Ecto neural progenitor cell (in vitro differentiated cells): ENCODE measurements at places on chromosomes 3 and 15.

GRCh38 chr3:47143068-47143467 is 20.8 kb downstream of the SETD2 start:
- DNase-seq, result no peak

- DNase-seq, result no peak
These were observed 233.9 kb upstream of the ZBTB20 start for GRCh38 chr3:115380883-115381572.

DNA sequence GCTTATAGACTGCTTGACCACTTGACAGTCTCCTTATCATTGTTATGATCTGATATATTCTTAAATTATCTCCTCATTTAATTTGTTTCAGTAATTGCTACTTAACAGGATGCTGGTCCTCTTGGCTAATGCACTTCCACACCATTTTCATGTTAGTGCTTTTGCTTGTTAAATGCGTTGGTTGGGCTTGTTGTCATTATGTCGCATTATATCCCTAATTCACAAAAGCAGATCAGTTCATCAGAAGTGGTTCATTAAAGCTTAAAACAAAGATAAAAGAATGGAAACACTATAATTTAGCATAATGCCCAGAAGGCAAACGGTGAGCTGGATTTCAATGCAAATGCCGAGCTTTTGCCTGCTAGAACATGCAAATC is 17.1 kb upstream of the EHHADH start:
- no peak for DNase-seq

DNA sequence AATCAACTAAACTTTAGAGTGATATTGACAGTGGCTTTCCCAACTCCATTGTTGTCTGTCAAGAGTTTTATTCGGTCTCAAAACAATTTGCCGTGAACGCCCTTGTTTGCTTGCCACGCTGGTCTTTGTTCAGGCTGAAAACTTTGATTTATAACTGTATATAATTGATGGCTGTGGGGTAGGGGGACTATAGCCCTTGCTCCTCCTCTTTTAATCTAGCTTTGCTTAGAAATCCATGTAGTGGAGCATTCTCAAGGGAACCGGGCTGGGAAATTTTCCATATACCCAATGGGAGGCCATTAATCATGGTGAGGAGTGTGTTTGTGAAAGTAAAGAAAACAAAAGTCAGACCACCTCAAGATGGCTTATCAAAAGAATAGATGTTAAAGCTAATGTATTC is 339.8 kb upstream of the RARB start:
- no peak for DNase-seq

- DNase-seq, result peak; percentile 51
These were observed 227.2 kb downstream of the ADAMTS17 start for GRCh38 chr15:100114571-100114970.

DNA sequence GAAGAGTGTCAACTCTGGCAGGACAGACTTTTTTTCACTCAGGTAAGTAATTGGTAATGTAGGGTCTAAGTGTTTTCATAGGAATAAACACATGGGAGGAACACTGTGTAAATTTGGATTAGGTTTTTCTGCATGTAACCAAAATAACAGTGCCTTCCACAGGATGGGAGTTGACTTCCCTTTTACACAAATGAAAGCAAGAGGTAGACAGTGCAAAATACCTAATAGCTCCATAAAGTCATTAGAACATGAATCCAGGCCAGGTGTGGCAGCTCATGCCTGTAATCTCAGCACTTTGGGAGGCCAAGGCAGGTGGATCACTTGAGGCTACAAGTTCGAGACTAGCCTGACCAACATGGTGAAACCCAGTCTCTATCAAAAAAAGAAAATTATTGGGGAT is 25.5 kb upstream of the MYO1E start:
- DNase-seq, result no peak

DNA sequence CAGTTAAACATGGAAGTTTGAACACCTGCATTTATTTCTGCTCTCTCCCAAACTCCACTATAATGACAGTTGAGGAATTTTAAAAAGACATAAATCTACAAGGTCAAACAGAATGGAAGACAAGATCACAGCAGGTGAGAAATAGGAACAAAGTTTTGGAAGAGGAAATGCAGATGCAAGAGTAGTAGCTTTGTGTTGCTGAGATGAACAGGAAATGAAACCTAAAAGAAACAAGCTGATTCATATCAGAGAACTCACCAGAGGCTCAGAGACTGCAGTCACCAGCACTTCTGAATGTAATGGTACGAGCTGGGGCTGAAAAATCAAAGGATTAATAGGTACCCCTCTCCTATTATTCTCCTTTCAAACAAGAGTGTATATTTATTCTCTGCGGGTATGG is 459.9 kb downstream of the RAP2B start:
- no peak for DNase-seq

DNA sequence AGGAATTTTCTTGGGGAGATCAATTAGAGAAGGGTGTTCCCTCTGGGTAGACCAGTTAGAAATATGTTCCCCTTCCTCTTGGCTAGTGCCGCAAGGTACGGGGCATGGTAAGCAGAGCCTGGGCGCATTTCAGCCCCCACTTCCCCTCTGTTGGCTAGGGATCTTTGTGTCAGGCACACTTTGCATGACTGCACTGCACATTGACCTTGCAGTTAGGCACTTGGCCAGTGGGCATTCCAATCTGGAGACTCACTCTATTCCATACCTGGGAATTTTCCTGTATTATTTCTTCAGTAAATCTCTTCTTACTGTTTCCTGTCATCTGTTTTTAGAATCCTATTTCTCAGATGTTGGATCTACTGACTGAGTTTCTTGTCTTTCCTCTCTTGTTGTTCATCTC is 30.0 kb upstream of the CACNA1D start:
- DNase-seq, result no peak

- no peak for DNase-seq
These were observed 6.5 kb upstream of the ETV5 start for GRCh38 chr3:186115239-186115996.

DNA sequence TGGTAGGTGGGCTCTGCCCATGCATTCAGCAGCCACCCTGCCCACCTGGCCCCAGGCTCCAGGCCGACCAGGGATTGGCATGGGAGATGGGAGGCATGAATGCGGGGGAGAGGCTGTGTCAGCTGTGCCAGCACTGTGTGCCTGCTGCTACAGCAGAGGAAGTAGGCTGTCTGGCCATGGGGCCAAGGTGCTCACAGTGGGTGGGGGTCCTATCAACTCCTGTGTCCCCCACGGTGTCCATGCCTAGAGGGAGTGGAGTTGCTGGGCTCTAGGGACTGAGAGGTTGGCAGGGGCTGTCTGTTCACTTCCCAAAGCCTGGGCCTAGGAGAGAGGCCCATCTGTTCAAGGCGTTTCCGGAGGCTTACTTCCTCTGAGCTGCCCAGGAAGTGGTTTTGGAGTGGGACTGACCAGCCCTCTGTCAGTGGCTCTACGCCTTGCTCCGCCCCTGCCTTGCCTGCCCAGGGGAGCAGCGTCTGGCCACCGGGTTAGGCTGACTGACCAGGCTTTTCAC is 5.8 kb downstream of the PRKCD start:
- DNase-seq, result no peak

DNA sequence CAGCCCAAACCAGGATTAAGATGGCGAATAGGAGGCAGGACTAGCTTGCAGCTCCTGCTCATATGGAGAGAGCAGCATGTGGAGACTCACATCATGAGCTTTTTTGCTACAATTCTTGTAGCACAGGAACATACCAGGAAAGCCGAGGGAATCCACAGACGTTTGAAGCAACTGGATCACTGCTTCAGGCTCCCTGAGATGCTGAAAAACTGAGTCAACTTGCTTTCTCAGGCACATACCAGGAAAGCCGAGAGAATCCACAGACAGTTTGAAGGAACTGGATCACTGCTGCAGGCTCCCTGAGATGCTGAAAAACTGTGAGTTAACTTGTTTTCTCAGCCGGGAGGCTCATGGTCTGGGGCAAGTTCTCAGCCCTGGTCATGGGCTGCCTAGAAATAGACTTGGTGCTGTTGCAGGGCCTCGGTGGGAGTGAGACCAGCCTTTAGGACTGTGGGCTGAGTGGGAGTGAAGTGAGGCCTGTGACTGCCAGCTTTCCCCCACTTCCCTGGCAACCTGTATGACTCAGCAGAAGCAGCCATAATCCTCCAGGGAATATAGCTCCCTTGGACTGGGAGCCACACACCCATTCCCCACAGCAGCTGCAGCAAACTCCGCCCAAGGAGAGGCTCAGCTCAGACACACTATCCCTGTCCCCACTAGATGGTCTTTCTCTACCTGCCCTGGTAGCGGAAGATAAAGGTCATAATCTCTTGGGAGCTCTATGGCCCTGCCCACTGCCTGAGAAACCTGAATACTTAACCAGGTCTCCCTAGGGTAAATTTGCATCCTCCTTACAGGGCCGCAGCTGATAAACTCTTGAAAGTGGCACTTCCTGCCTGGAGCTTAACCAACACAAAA is 51.9 kb upstream of the PFN2 start:
- DNase-seq, result no peak

DNA sequence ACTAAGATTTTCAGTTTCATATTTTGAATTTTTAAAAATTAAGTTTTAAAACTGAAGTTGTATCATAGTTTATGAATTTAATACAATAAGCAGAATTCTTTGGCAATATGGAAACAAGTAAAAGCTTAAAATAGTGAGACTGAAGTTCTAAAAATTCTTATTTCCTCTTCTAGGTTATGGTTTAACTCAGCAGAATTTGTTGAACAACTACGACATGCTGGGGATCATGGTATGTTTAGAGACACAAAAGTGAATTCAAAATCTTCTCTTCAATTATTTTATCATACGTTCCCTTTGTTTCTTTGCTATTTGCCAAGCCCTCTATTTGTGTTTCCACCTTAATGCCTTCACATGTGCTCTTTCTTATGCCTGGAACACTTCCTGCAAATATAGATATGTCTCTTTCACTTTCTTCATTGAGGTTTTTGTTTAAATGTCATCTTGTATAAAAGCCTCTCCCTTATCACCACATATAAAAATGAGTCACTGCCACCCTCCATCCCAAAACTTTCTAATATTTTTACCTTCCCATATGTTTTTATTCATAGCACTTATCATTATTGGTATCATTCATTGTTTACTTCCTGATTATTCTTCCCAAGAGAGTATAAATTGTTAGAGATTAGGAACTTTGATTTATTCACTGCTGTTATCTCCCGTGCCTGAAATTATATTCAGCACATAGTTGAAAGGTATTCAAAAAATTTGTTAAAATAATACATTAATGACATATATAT is 6.4 kb downstream of the SUCNR1 start:
- DNase-seq, result no peak

DNA sequence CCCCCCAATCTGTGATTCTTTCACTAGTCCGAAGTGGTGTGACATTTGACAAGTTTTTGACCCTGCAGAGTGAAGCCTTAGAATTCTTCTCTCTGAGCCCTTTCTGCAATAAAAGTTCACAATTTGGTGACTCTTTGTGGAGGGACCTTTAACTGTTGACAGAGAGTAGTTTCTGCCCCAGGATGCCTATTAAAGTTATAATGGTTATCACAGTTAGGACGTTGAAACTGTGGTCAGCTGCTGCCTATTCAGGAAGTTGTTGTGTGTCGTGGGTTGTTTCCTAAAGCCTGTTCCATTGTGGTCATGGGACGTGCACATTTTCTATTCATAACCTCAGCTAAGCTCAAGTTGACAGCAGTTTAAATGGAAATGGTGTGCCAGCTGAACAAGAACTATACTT is 274.5 kb downstream of the NEK10 start:
- no peak for DNase-seq

- DNase-seq, result no peak
These were observed 41.0 kb downstream of the ITGB5 start for GRCh38 chr3:124846189-124846588.

GRCh38 chr15:37767841-37768455 is 166.5 kb upstream of the TMCO5A start:
- no peak for DNase-seq

DNA sequence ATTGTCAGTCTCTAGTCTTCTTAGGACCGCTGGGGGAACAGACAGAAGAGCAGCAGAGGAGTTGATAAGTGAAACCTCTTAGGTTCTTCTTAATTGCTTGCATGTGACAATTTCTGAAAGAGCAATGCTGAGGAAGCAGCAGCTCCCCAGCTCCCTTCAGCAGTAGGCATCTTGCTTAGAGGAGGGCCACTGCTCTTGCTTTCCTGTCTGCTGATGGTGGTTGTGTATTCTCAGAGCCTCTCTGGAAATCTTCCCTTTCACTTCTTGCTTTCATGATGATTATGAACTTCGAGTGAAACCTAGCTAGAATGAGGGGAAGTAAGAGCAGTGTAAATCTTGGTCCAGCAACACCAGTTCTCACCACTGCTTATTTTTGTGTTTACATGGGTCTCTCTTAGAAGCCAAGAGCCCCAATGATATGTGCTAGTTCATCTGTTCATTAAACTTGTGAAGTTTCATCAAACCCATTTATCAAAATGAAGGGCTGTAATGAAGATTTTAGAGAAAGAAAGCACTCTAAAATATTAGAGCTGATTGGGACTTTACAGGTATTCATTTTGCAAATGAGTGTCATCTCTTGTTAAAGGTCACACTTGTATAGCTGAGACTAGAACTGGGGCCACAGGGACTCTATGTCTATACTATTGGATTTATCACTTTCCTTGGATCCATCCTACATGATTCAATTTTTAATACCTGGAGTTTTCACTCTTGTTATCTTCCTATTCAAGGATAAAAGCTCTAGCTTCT is 246.7 kb downstream of the LPP start:
- no peak for DNase-seq

- DNase-seq, result no peak
These were observed 273.6 kb upstream of the VEPH1 start for GRCh38 chr3:157776861-157777260.

- DNase-seq, result no peak
These were observed 164.1 kb upstream of the SLCO3A1 start for GRCh38 chr15:91689377-91689776.

GRCh38 chr3:169869484-169870220 is at the start of gene LRRC31:
TSS of gene LRRC31 (minus strand) at chr3:169869935. CDS start at chr3:169869807, 128 bp downstream.
- no peak for DNase-seq

GRCh38 chr3:155185631-155186071 is 105.5 kb downstream of the MME start:
- DNase-seq, result no peak

GRCh38 chr3:52509753-52510328 is 14.7 kb downstream of the STAB1 start:
- no peak for DNase-seq

DNA sequence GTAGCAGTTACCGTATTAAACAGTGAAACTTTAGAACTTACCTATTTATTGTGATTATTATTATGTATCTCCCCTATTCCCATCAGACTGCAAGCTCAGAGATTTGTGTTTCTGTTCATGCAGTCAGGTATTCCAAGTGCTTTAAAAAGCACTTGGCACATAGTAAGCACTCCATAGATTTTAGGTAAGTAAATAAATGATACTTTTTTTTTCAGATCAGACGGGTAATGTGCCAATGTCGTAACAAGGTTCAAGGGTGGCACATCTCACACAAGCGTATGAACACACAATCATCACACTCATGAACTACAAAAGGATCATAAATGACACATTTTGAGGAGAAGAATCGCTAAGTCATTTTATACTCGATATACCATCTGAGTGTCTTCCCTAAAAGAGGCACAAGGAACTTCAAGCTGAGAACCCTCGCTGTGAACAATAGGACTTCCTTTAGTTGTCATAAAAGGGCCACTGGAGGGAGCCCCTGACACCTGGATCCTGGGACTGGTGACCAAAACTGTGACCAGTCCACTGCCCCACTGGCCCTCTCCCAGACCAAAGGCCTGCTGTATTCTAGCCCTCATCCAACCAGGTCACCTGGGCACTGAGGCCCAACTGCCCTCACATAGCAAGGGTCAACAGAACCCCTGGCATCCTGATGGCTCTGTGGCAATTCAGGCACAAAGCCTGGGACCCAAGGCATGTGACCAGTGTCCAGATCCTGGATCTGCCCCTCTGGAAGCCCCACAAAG is 32.1 kb downstream of the KIF9 start:
- no peak for DNase-seq
